ENCODE measurements at places on chromosomes 16 and 17.

DNA sequence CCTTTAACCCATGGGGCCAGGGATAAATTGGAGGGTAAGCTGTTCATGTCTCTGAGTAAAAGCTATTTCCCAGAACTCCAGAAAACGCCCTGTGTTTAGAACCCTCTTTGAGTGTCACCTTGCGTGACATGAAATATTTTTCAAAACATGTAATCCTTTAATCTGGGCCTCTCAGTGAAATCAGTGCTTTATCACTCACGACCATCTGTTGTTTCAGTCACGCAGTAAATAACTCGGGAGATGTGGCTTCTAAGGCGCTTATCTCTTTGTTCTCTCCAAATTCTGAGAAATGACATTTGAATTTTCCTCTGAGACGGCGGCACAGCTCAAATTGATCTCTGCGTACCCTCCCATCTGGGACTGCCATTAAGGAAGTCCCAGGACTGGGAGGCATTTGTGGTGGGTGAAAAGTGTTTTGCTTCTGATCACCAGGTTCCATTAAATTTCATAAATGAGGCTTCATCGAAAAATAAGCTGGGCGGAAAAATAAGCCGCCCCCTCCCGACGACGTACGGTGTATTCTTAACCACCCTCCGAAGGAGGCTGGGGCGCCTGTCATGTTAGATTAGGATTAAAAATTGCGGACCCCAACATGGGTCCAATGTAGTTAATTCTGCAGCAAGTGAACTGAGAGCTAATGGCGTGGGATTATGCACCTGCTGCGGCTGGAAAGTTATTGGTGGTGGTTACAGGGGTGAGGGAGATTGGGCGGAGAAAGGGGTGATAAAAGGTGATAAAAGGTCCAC, 12.7 kb downstream of the WFDC1 start:
- DNase-seq, result no peak

- no peak for DNase-seq
Observed at GRCh38 chr16:48365025-48365600, 20.1 kb downstream of the SIAH1 start.

GRCh38 chr16:30778549-30779244, 8.3 kb downstream of the ZNF629 start:
- DNase-seq, result no peak

DNA sequence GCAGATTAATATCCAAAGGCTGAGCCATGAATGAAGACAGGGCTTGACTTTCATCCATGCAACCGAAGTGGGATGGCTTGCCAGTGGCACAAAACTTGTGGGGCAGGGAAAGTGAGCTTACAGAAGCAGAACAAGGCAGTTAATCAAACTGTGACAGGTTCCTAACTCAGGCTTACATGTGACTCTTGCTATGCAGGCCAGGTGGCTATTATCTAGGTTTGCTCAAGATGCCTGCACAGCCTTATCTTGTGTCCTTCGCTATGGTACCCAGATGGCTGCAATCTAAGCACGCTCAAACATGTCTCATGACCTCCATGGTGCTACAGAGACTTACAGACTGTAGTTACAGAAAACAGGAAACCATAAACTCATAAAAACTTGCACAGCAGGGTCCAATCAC, 8.6 kb upstream of the DNAH9 start:
- no peak for DNase-seq

- no peak for DNase-seq
Observed at GRCh38 chr16:62194828-62195227, 158.6 kb upstream of the CDH8 start.

GRCh38 chr17:71380535-71380934, 740.3 kb upstream of the SOX9 start:
- DNase-seq, result no peak

- DNase-seq, result no peak
Observed at GRCh38 chr16:54152362-54153239, 134.0 kb downstream of the IRX3 start.

DNA sequence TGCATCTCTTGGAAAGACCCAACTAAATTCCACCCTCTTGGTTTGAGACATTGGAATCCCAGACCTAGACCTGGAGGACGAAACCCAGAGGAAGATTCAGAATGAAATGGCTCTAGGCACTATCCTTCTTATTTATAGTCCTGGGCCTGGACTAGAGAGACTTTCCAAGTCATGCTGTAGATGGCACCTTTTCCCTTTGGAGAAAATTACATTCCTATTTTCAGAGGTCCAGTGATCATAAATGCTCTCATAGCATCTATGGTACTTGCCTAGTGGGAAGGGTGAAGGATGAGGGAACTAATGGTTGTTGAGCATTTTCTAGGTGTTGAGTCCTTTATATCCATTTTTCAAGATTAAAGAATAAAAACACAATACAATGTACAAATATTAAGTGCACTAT, 37.1 kb downstream of the SPACA3 start:
- no peak for DNase-seq

DNA sequence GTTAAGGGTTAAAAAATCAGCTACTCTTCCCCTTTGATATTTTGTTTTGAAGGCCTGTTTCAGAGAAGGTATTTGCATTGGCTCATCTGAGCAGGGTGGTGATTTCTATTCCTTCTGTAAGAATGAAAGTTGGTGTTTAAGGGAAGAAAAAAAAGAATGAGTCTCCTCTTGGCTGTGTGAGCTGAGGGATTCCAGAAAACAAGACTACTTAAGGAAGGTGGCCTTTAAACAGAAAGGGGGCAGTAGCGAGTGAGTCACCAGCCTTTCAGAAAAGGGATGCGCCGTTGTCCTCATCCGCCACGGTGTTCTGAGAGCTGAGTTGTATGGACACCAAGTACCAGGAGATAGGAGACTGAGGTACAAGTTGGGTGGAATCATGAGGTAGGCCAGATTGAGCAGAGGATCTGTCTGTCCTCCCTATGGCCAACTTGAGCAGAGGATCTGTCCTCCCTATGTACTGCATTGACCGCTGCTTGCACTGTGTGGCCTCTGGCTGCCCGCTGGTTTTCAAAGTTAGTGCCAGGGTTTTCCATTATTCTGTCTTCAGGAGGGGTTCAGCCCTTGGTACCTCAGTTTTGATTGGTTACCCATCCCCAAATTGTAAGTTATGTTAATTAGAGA, 8.2 kb downstream of the PRKCA start:
- DNase-seq, result no peak
